ENCODE measurements at places on chromosomes 2 and 18. TPM values are rescaled to one million over a fixed set of nuclear protein-coding genes. Genes with fewer than 3 reads are reported as not detected.

DNA sequence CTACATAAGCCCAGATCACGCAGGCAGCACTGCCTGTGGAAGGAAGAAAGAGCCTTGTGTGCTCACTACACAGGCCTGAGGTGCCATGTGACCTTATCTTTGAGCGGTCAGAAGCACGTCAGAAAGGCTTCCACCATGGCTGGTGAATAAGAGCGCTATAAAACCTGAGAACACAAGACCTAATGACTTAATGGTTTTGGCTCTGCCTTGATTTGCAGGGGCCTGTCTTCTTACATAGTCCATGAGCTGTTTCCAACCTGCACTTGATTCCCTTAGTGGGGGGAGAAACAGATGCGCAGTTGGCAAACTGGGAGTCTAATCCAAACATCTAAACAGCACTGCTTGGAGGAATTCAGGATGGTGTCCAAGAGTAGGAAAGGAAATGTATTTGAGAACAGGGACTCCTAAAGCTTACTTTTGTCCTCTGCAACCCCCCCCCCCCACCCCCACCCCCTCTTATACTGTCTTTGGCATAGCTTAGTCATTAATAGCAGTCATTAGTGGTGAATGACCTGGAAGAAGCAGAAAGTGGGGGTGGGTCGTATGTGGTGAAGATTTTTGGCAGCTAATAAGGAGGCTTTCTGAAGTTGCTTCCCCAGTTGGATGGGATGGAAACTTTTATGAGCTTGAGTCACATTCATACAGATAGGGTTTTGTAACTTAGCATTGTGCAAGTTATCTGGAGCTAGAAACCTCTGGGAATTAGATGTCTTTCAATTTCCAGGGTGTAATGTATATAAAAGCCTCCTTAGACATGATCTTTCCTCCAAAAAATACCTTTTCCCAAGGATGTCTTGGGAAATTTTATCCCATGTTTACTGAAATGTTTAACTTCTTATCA, 454.1 kb downstream of the MEIS1 start:
- no peaks in the 10 kb centered on the region for H3K27me3 ChIP-seq
- no peak overlapping the region for H3K4me3 ChIP-seq
- no peak for DNase-seq
- no peak overlapping the region for H3K27ac ChIP-seq
- H3K36me3 ChIP-seq = no peaks in the 10 kb centered on the region

CD8B2 gene
- total RNA-seq = 0.09 TPM

CABYR gene
- 4.4 TPM for total RNA-seq

- no peak overlapping the region for H3K4me3 ChIP-seq
- no peaks in the 10 kb centered on the region for H3K36me3 ChIP-seq
These were observed 222.9 kb downstream of the HNMT start for GRCh38 chr2:138187221-138187620.

All from Caco-2 (cell line).